ENCODE measurements at places on chromosomes 3 and 15.

- no peak for DNase-seq
Observed at GRCh38 chr15:67259806-67260205, 5.2 kb downstream of the IQCH start.

DNA sequence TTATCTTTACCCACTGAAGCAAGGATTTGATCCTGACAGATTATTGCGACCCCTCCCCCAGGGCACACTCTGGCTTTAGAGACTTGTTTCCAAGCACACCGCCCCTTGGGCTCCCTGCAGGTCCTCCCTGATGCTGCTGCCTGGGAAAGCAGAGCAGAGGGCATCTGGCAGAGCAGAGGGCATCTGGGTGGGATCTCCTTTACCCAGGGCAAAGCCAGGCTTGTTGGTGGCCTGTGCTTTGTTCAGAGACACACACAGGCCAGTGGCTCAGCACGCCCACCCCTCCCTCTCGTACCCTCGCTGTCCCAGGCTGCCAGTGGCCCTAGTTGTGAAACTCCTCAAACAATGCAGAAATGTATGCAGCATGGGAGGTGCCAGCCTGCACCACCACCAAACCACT lies 4.8 kb downstream of the KLF13 start:
- DNase-seq, result no peak

DNA sequence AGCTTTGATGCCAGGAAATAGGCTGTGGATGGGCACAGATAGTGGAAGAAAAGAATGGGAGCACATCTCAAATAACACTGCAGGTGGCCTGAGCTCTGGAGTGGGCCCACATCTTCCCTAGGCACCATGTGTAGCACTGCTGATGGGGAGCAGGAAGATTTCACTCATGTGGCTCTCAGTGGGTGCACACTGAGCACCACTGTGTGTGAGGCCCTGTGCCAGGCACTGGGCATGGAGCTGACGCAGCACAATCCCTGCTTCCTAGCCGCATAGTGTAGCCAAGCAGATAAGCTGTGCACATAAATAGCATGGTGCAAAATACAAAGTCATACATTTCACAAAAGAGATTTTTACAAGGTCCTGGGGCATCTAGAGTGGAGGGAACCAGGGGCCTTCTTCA lies 101.6 kb downstream of the MOBP start:
- no peak for DNase-seq

- DNase-seq, result no peak
Observed at GRCh38 chr3:49025005-49025792, 3.3 kb downstream of the NDUFAF3 start.

DNA sequence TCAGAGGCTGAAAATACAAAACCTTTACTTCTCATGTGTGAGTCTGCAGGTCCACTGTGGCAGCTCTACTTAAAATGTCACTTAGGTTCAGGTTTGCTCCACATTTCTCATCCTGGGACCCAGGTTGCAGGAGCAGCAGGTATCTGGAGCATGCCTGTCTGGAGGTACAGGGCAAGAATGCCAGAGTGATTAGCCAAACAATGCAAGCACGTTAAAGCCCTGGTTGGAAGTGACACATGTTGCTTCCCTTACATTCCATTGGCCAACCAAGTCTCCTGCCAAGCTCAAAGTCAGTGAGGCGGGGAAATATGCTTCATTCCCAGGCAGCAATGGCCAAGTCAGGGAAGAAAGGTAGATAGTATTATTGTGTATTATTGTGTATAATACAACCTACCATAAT lies 76.8 kb upstream of the ARL6 start:
- DNase-seq, result no peak

- no peak for DNase-seq
Observed at GRCh38 chr3:37816271-37816670, 45.4 kb upstream of the CTDSPL start.

- DNase-seq, result no peak
Observed at GRCh38 chr3:187040516-187041361, 98.6 kb downstream of the RPL39L start.

GRCh38 chr3:170418422-170419398 lies at the start of gene CLDN11:
Gene CLDN11 (plus strand): TSS chr3:170418868. CDS start chr3:170419067, 199 bp downstream.
- DNase-seq, result peak; percentile 11

DNA sequence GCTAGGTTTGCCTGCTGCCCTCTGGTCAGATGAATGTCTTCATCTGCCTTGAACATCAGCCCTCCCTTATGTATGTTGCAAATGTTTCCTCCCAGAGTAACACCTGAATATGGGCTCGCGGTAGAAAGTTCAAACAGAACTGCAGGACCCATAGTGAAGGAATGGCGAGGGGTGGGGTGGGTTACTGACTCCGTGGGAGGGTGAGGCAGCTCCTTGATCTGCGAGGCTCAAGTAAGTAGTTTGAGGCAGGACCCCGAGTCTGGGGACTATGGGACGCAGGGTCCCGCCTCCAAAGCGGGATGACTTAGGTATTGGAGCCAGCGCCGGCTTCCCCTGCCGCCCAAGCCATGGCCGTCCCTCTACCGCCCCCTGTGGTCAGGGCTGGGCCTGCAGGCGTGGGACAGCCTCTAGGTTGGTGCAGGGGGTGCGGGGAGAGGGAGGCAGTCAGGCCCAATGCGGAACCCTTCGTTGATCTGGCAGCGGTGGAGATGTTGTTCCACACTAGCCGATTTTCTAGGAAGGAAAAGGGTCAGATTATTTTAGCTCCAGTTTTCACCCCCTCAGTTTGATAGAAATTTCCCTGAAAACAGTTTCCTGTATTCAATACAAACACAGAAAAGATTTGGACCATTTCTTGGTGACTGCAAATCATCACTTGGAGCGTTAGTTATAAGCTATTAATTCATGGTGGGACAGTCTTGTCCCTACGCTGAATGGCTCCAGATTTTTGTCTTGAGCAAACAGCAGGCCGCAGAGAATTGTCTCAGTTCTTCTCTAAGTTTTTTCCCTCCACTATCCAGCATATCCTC lies 72.3 kb downstream of the CORO2B start:
- peak; percentile 71 for DNase-seq

GRCh38 chr3:121018917-121019321 lies 110.9 kb downstream of the STXBP5L start:
- DNase-seq, result no peak

GRCh38 chr3:193114431-193115340 lies 126.3 kb upstream of the PLAAT1 start:
- no peak for DNase-seq

GRCh38 chr3:15333099-15333955 lies 941 bp upstream of the SH3BP5 start:
- DNase-seq, result no peak

DNA sequence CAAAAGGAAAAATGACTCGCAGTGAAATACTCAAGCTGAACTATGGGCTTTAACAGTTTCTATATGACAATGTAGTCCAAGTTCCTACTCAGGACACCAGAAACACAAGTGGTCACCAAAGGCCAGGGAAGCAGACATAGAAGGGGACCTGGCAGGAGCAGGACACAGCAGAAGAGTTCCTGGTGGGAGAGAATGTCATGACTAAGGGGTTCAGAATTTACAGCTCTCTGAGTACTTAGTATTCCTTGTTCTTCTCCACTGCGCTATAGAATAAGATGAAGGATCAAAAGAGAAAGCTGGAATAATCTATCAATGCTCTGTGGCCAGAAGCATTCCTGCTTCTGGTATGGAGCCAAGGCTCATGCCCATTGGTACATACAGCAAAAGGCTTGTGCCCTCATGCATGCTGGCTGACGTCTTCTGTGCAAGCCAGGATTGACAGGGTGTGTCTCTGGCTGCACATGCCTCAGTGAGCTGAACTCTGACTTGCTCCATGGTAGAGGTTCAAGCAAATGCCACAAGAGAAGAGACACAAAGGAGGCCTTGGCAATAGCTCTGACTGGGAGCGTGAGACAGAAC lies 128.7 kb upstream of the SLC2A2 start:
- no peak for DNase-seq

GRCh38 chr3:72259755-72260587 lies 475.0 kb upstream of the PROK2 start:
- DNase-seq, result peak; percentile 34

GRCh38 chr3:43203022-43203421 lies 83.3 kb upstream of the SNRK start:
- no peak for DNase-seq

DNA sequence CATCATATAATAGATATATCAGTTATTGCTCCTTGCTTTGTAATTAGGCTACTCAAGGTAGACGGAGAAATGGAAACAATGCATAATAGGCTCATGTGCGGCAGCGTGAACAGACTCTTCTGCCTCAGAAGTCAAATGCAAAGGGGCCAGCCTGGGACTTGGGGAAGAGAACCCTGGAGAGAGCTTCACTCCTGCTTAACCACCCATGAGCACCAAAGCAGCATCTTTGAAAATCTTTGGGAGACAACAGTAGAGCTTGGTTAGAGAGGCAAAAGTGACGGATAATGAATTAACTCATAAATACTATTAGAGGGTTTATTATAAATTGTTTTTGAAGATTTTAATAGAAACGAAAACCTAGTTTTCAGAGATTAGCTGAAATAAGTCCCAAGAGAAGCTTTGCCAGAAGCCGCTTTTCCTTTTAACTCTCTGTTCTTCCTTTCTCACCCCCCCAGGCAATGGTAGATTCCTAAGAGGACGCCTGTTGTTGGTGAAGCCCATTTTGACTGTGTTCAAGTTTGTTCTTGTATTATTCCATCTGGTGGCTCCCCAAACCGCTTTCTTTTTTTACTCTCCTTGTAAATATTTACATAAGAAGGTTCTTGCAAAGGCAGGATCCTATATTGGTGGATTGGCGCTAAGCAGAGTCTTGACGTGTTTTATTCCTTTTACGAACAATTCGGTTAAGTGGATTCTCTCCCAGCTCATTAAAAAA lies 196.0 kb upstream of the TPRG1 start:
- DNase-seq, result no peak

DNA sequence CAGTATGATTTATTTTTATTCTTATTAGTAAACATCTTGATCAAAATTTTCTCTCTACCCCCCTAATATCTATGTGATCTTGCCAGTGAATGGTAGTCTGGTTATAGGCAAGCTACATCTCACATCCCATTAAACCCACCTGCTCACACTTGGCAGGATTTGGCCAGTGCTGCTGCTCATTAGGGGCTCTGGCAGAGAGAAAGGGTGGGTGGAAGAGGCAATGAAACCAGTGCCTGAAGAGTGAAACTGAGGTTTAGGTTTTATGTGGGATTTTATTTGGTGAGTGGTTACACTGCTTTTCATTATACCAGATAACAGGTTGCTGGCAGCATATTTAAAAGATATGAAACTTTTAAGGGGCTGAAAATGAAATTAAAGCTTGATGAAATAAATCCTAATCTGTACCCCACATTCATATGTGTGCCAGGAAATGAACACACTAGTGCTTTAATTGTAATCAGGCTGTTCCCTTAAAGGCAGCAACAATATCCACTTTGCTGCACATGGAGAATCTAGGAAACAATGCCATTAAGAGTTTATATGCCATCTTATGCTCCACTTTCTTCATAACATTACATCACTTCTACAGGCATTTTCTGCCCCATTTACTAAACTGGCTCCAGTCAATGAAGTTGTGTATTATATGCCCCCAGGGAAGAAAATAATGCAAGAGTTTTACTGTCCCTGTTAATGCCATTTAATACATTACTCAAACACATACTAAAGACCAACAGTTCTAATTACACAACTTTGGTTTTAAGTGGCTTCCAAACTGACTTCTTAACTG lies 688.7 kb downstream of the MECOM start:
- no peak for DNase-seq

GRCh38 chr15:66854012-66854965 lies 152.3 kb downstream of the SMAD6 start:
- no peak for DNase-seq

- DNase-seq, result no peak
Observed at GRCh38 chr15:75153087-75153486, 48.6 kb upstream of the C15orf39 start.

- no peak for DNase-seq
Observed at GRCh38 chr15:27398631-27399161, 427.7 kb downstream of the GABRG3 start.

GRCh38 chr15:101521591-101521990 lies 32.1 kb upstream of the PCSK6 start:
- no peak for DNase-seq
